ENCODE measurements at places on chromosomes 2 and 18.

GRCh38 chr2:31239593-31240177 lies 5.7 kb downstream of the EHD3 start:
- no peak for DNase-seq

GRCh38 chr2:118580651-118581050 lies 266.8 kb downstream of the EN1 start:
- no peak for DNase-seq

- DNase-seq: no peak
Observed at GRCh38 chr18:76621782-76622495, 126.9 kb upstream of the ZNF516 start.

DNA sequence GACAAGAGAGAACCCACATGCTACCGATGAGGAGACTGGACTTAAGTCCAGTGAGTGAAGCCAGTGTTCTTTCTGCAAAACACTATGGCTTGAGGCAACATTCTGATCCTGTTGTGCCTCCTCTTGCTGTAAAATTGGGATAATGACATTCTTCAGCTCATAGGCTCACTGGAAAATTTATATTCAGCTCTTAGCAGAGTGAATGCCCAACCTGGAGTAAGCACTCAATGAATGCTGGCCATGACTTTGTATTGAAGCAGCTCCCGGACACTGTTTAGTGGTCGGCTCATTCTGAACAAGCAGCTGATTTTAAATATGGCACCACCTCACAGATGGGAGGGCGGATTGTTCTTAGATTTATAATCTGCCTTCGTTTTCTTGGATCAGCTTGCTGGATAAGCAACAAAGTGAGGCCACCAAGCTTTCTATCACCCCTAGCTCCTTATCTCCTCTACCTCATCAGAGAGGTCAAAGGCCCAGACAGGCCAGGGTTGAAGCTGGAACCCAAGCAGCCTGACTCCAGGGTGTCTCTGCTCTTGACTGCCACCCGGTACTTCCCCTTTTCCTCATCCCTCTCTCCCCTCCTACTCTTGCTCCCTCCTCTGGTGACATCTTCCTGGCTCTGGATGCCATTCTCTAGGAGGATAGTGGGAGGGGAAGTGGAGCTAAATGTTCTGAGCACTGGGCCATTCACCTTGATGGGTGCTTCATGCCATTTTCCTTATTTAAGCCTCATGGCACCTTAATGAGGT lies 11.5 kb downstream of the SLC9A4 start:
- no peak for DNase-seq

GRCh38 chr2:141105763-141106162 lies 1025.1 kb downstream of the LRP1B start:
- DNase-seq: no peak

DNA sequence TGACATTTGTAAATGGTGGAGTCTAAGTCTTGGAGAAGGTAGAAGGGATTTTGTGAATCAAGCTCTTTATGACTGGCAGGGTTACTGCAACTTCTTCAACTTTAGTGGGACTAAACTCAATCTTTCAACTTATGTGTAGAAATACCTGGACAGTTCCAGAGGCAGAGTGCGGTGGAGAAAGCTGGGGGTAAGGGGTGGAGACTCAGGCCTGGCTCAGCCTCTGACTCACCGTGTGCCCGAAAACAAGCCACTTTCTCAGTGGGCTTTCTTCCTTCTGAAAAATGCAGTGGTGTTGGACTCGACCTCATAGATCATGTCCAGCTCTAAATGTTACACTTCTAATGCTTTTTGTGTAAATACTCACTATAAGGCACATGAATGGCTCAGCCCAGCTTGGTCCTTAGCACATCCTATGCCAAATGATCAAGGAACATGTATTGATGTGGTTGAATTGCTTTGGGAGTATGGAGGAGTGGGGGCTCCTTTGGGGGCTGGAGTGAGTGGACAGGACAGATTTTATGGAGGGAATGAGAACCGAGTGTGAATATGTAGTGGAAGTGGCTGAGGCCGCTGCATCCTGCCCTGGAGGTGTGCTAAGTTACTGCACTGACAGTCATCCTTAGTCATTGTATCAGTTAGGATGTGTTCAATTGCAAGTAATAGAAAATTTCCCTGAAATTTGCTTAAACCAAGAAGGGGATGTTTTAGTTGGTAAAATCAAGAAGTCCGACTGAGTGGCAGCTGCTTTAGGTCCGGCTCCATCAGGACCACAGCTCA lies 32.2 kb upstream of the IGFBP5 start:
- DNase-seq: no peak

DNA sequence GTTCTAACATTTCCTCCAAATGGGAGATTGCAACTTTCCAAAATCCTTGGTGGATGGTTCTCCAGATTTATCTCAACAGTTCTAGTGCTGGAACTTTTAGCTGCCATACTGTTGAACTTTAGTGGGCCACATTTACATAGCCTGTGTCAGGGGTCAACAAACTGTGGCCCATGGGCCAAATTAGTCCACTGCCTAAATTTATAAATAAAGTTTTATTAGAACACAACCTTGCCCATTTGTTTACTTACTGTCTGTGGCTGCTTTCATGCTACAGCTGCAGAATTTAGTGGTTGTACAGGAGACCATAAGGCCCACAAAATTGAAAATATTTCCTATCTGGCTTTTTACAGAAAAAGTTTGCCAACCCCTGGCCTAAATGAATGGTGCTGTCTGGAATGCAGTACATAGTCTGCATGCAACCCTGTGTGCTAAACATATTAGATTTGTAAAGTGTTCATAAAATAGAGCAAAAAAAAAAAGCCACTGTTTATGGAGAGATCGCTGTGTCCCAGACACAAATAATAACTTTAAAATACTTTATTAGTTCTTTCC lies 30.3 kb downstream of the MGAT5 start:
- no peak for DNase-seq

GRCh38 chr18:498931-499775 lies 1.3 kb downstream of the COLEC12 start:
- no peak for DNase-seq
